ENCODE measurements at places on chromosomes 12 and 14.

DNA sequence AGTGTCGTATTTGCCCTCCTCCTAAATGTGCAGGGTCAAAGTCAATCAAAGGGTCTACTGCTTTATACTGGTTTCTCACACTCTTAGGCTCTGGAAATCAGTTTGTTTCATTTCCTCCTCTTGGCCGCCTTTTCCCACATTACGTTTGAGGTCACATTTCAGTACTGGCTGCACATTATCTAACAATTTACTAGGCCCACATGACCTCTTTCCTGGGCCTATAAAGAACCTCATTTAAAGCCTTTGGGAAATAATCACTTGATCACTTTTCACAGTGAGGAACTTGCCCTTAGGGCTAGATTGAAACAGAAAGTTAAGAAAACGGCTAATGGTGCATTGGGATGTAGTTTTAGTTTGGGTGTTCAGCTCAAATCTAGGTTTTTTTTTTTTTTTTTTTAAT, 497.5 kb downstream of the RERGL start:
- DNase-seq: no peak

- DNase-seq: no peak
Measured at GRCh38 chr14:22820731-22821130, 5.5 kb upstream of the SLC7A7 start.

DNA sequence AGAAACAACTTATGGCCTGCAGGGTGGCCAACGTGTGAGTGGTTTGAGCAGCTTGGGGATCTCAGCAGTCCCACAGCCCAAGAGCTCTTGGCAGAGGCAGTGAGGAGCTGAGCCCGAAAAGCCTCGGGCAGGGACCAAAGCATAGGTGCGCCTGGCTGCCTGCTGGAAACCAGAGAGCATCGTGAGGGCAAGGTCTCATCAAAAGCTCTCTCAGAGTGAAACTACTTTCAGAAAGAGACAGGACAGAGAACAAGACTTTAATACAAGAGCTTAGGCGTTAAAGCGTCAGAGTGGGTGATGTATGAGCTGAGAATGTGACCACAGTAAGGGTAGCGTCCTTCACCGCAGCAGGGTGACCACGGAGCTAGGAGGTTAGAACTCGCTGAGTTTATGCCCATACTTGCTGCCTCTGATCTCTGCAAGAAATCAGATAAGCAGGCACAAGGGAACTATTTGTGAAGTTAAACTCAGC, 30.8 kb downstream of the LGMN start:
- no peak for DNase-seq

GRCh38 chr12:51264297-51264696, 5.9 kb downstream of the SMAGP start:
- no peak for DNase-seq

DNA sequence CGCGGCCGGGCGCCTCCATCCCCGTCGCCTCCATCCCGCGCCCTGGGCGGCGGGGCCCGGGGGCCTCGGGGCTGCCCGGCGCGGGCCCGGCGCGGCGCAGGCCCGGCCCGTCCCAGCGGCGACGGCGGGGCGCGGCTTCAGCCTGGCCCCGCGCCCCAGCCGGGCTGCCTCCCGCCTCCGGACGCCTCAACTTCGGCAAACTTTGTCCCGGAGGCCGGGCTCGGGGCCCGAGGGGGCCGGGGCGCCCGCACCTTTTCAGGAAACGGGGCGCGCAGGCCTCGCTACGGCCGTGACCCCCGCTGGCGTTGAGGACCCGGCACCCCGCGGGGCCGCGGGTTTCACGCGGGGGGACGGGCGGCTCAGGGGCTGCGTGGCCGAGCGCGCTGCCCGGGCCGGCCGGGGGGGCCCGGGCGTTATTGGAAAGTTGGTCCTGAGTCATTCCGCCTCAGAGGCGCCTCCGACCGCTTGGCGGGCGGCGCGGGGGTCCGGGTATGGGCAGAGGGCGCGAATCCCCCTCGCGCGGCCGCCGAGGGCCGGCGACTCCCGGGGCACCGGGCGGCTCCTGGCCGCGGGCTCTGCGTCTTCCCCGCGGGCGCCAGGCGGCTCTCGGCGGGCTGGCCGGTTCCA, 575 bp downstream of the TRAF3 start:
- peak; percentile 30 for DNase-seq

DNA sequence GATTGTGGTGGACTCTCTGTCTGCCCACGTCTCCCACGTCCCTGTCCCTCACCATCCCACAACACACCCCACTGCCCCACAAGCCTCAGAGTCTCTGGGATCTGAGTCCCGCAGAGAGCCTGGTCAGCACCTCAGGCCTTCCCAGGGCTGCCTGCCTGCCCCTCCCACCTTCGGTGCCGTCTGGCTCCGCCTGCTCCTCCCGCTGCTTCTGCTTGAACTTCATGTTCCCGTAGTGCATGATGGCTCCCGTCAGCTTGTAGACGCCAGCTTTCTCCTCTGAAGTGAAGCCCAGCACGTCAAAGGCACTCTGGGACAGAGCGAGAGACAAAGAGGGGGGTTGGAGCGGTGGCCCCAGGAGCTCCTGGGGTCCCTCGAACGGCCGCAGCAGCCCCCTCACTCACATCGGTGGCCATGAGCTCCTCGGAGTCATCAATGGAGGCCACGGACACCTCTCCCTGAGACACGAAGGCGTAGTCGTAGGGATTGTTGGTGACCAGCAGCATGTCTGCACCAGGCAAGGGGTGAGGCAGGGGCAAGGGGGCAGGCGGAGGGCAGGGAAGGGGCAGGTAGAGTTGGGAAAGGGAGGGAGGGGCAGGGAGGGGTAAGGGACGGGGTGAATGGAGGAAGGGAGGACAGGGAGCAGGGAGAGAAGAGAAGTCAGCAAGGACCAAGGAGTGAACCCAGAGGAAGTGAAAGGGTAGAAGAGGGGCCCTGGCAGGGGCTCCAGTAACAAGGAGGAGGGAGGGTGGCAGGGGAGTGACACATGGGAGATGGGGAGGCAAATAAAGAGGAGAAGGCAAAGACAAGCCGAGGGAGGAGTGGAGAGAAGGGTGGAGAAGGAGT, 5.6 kb downstream of the MYH6 start:
- no peak for DNase-seq

DNA sequence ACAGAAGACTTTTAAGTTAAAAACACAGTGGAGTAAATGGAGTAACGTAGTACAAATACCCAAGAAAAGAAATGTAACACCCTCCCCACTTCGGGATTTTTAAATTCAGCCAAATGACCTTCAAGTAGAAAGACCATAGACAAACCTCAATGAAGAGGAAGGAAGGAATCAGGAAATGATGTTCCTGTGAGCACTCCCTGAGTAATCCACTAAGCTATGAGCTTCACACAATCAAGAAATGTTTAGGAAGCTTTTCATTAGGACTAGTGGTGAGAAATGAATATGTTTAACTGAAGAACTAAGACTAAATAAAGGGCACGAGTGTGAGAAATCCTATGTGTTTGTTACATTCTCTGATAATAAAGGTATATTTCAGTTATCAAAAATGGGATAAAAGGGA, 10.1 kb downstream of the TCL1A start:
- DNase-seq: no peak

GRCh38 chr12:102616692-102617091, 136.3 kb upstream of the IGF1 start:
- DNase-seq: no peak

DNA sequence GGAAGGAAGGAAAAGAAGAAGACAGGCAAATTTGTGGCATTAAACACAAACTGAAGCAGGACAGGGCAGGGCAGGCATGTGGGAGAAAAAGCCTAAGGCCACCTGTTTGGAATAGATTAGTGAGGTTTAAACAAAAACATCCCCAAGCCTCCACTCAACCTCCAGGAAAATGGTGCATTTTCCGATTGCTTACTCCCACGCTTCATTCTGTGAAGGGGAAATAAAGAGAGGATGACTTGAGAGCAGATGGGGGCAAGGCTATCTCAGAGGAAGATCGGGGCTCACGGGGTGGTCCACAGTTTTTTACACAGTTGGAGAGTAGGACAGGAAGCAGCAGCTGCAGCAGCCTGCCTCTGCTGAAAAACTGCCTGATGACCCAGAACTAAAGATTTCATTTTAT, 250.9 kb downstream of the DUSP6 start:
- no peak for DNase-seq

All from inflammatory macrophage treated with lipopolysaccharide for 4 hours (primary cell).